ENCODE measurements at places on chromosomes 1 and 21. TPM values are rescaled to one million over a fixed set of nuclear protein-coding genes. Genes with fewer than 3 reads are reported as not detected.

C21orf91 gene
- total RNA-seq, result 57.1 TPM

SLC1A7 gene
- not detected for total RNA-seq

SDHB gene
- total RNA-seq, result 90.9 TPM

DPT gene
- not detected for total RNA-seq

RAD54L gene
- total RNA-seq, result 43.9 TPM

DEPDC1 gene
- 29.6 TPM for total RNA-seq

S100A8 gene
- not detected for total RNA-seq

AUNIP gene
- 5.4 TPM for total RNA-seq

SLAMF7 gene
- 15.3 TPM for total RNA-seq

PTCH2 gene
- total RNA-seq, result 1.0 TPM

SPRR2B gene
- total RNA-seq, result not detected

HTR6 gene
- total RNA-seq, result not detected

POU3F1 gene
- total RNA-seq, result not detected

PLPPR4 gene
- total RNA-seq, result not detected

NRAS gene
- total RNA-seq, result 54.1 TPM

FALEC gene
- total RNA-seq, result not detected

SPRR3 gene
- not detected for total RNA-seq

IFNLR1 gene
- total RNA-seq, result 6.1 TPM

AKR7A3 gene
- 0.48 TPM for total RNA-seq

ACKR1 gene
- total RNA-seq, result not detected

DDAH1 gene
- total RNA-seq, result not detected

CHIA gene
- total RNA-seq, result not detected

IARS2 gene
- total RNA-seq, result 55.5 TPM

SLC16A1 gene
- total RNA-seq, result 59.0 TPM

SLAMF9 gene
- total RNA-seq, result not detected

HES5 gene
- not detected for total RNA-seq

PRRX1 gene
- total RNA-seq, result not detected
